Left lung (tissue), 14 donors: ENCODE measurements at places on chromosomes 7 and 10. TPM values are rescaled to one million over a fixed set of nuclear protein-coding genes. Genes with fewer than 3 reads are reported as not detected.

The VPS41 gene
- total RNA-seq, result 99.9 TPM

The ARHGEF35 gene
- total RNA-seq, result 1.0 TPM

The EIF3A gene
- total RNA-seq, result 89.1 TPM

The C7orf57 gene
- not detected for total RNA-seq

The LRRN3 gene
- total RNA-seq, result 3.3 TPM

The GBX1 gene
- total RNA-seq, result not detected

DNA sequence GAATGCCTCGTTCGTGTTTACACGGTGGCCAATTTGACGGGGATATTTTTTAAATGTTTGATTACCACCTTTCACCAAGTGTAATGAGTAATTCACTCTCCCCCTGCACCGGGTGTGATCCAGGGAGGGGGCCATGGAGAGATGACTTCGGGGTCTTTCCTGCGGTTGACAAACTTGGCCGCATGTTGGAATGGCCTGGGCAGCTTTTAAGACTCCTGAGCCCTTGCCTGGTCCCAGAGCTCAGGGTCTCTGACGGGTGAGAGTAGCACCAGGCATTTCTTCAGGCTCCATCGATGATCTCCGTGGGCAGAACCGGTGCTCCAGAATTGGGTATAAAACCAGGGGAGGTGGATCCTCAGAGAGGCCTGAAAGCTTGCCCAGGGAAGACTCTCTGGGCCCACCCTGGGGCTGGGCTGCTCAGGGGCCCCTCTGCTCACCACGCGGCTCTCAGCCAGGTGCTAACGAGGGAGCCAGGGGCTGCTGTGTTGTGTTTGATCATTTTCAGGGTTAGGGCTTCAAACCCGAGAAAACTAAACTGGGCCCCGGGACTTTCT, 882 bp downstream of the ZNF282 start:
- H3K27ac ChIP-seq, result peak overlapping the region; percentile 85
- no peaks in the 10 kb centered on the region for H3K27me3 ChIP-seq
- H3K36me3 ChIP-seq, result peaks cover 34% of the 10 kb centered on the region
- peak overlapping the region; percentile 86 for H3K4me3 ChIP-seq
- H3K4me1 ChIP-seq, result peaks cover 10% of the 10 kb centered on the region
- DNase-seq, result no peak

DNA sequence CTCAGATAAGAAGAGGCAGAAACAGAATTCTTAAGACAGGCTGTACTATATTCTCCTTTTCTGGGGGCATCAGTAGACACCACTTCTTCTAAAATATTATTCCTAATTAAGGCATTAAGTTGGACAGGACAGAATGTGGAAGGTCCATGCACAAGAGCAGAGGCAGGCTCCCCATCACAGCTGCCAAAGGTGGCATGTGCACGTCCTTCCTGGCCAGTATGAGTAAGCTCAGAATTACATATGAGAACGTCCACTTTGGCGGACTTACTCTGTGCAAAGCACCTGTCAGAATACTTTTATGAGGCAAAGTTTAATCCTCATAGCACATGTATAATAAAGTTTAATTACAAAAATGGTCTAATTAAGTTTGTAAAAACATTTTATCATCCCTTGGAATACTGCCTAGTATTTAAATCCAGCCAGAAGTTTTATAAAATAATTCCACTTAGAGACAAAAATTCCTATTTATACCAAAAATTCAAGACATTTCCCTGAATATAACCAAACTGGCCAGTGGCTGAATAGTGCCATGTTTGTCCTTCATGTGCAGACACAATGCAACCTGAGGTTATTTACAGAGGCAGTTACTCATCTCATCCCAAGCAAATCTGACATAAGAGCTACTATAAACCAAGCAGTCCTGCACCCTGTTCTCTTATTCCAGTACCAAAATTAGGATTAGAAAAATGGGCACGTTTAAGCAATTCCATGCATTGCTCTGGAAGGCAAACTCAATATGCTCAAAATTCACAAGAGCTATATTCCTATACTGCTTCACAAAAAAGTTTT, 65.5 kb downstream of the CACUL1 start:
- peaks cover 55% of the 10 kb centered on the region for H3K36me3 ChIP-seq
- DNase-seq, result no peak
- no peaks in the 10 kb centered on the region for H3K4me1 ChIP-seq

DNA sequence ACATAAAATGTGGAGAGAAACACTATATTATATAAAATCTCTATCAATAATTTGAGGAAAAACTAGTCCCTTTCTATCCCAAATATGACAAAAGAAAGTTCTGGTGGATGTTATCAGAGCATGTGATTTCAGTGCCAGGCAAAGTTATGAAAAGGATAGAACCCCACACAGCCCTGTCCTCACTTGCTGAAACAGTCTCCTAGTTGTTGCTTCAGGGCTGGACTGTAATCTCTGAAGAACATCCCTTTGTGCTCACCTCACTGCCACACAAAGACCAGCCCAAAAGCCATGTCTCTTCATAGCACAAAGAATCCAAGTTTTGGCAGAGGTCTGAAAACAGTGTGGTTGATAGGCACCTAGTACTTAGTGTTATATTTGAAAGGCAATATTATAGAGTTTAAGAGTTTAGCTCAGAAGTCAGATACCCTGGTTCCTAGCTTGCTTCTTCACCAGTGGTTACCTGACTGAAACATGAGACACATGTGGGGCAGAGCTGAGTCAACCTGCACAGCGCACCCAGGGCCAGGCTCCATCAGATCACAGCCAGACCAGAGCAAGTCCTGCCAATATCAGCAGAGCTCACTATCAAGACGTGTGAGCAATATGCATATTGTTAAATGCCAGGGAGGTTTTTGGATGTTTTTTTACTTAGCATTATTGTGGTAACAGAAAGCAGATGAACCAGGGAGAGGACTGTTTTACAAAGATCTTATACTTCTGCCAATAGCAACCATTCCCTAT, 25.0 kb downstream of the CYP3A7 start:
- no peak overlapping the region for H3K4me3 ChIP-seq
- no peaks in the 10 kb centered on the region for H3K4me1 ChIP-seq
- H3K36me3 ChIP-seq, result no peaks in the 10 kb centered on the region
- H3K27ac ChIP-seq, result no peak overlapping the region

DNA sequence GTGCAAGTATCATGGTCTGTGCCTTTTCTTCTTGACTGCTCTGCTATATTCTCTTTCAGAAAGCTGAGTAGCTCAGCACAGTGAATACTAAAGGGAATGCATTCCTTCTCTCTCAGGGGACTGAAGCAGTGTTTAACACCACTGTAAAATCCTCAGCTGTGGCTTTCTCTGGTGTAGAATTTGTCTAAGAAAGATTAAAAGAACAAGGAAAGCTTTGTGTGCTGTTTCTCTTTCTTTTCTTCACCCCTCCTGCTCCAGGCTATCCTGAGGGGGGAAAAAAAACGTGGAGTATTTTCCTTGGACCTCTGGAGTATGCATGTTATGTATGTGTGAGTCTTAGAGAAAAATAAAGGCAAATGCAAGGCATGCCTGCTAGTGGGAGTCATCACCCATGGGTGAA, 383.9 kb downstream of the AUTS2 start:
- no peak overlapping the region for H3K4me3 ChIP-seq
- H3K4me1 ChIP-seq, result no peaks in the 10 kb centered on the region
- H3K27me3 ChIP-seq, result no peaks in the 10 kb centered on the region

DNA sequence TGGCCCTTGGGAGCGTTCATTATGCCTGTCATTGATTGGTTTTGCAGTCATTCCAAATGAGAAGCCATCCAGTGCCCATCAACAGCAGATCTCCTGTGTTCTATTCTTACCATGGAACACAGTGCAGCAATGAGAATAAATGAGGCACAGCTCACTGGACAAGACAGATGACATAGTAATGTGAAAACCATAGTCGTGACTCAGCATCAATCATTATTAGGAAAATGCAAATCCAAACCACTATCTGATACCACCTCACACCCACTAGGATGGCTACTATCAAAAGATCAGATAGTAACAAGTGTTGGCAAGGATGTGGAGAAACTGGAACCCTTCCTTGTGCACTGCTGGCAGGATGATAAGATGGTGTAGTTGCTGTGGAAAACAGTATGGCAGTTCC, 144.7 kb downstream of the ARHGAP22 start:
- H3K4me1 ChIP-seq, result no peaks in the 10 kb centered on the region
- H3K36me3 ChIP-seq, result no peaks in the 10 kb centered on the region
- H3K27me3 ChIP-seq, result peaks cover 13% of the 10 kb centered on the region
- H3K27ac ChIP-seq, result no peak overlapping the region
- H3K4me3 ChIP-seq, result no peak overlapping the region
- DNase-seq, result no peak

GRCh38 chr7:75962607-75963380, 31.6 kb downstream of the TMEM120A start:
- H3K36me3 ChIP-seq, result no peaks in the 10 kb centered on the region
- H3K4me3 ChIP-seq, result no peak overlapping the region
- H3K27ac ChIP-seq, result peak overlapping the region; percentile 58
- no peaks in the 10 kb centered on the region for H3K27me3 ChIP-seq

DNA sequence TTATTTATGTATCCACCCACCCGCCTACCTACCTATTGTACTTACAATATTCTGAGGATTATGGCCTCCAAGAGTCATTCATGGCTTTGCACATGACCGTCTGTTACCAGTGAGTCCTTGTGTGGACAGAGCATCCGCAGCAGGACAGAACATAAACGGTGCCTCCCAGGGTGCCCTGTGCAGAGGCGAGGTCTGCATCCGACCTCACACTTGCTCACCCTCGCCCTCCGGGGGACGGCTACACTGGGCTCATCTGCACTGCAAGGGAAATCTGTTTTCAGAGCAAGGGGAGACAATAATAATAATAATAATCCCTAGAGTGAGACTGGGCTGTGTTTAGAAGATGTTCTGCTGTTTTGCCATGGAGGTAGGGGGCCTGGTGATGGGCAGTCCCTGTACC, 29.8 kb downstream of the PFKP start:
- H3K27me3 ChIP-seq, result no peaks in the 10 kb centered on the region
- no peak overlapping the region for H3K4me3 ChIP-seq
- no peak for DNase-seq
- no peak overlapping the region for H3K27ac ChIP-seq

DNA sequence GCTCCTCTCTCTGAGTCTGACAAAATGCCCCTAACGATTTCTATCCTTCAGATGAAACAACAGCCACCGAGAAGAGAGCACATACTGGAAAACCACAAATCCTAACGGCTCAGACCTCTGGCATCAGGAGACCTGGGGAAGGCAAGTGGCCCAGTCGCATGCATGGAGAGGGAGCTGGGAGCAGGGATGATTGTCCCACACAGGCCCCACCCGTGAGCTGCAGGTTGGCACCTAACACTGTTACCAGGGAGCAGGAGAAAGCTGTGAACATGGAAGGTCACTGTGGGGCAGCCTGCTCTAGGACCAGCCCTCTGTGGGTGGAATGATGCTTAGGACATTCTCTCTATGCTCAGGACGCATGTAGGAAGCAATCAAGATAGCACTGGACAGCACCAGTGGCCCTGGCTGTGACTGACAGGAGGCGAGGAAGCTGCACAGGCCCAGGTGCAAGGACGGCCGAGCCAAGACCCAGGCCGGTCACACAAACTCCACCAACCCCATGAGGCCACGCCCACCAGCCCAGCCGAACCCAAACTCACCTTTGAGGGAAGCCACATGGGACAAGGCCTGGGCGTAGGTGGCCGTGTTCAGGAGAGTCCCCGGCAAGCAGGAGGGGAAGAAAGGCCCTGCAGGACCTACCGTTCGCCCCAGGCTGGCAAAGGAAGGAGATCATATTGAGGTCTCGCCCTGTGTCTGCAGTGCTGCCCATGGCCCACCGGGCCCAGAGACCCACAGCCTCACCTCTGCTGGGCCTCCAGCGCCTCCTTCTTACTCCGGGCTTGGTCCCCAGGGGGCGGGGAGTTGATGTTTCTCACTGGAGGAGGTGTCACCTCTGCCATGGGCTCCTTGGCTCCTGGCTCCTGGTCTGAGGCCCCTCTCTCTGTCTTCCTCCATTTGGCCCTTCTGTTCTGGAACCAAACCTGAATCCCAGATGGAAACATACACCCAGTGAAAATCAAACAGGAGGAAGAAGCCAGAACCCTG, 9.7 kb downstream of the DRGX start:
- no peaks in the 10 kb centered on the region for H3K4me1 ChIP-seq
- no peak overlapping the region for H3K27ac ChIP-seq
- H3K27me3 ChIP-seq, result peaks cover 31% of the 10 kb centered on the region
- DNase-seq, result no peak
- no peaks in the 10 kb centered on the region for H3K36me3 ChIP-seq
- H3K4me3 ChIP-seq, result no peak overlapping the region

DNA sequence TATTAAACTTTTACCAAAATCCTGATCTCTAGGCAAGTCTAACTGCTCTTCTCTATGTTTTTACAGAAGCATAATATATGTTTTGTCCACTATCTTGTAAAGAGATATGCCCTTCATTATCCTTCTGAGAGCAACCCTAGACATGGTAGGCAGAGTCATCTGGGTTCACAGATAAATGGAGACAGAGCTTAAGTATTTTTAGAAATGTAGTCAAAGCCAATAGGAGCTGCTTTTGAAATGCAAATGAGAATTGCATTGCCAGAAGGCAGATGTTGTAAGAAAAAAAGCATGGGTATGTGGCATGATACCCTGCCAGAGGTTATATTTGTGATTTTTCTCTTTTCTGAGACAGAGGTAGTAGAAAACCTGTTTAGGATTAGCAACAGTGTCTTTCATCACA, 964.8 kb downstream of the SORCS3 start:
- H3K27me3 ChIP-seq, result no peaks in the 10 kb centered on the region
- no peaks in the 10 kb centered on the region for H3K4me1 ChIP-seq
- DNase-seq, result no peak
- no peak overlapping the region for H3K4me3 ChIP-seq

DNA sequence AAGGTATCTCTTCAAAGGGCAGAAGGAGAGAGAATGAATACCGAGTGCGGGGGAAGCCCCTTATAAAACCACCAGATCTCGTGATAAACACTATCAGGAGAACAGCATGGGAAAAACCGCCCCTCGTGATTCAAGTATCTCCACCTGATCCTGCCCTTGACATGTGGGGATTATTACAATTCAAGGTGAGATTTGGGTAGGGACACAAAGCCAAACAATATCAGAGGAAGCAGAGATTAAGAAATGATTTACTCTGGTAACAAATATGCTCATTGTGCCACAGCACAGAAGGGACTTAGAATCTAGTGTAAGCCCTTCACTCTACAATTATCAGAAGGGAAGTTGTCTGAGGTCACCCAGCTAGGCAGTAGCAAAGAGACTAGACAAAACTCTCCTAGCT, 40.1 kb upstream of the ZNRF2 start:
- no peaks in the 10 kb centered on the region for H3K36me3 ChIP-seq
- no peak overlapping the region for H3K4me3 ChIP-seq
- no peak overlapping the region for H3K27ac ChIP-seq
- no peak for DNase-seq

DNA sequence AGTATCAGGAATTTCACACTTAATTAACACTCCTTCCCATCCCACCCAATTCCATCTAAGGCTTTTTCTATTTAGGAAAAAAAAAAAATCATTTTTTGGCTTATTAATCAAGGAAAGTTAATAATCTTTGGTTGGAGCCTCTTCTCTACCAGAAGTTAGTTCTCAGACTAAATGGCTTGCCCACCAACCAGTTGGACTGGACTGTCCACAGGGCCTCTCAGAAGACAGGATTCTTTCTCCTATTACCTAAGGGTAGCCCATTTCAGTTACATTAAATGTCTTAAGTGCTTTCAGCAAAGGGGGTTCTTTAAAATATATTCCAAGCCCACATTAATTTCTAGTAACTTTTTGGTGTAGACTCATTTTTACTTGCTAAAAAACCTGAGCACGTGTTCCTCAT, 35.2 kb downstream of the GLUD1 start:
- DNase-seq, result no peak
- peaks cover 13% of the 10 kb centered on the region for H3K4me1 ChIP-seq
- peaks cover 100% of the 10 kb centered on the region for H3K36me3 ChIP-seq
- no peaks in the 10 kb centered on the region for H3K27me3 ChIP-seq

GRCh38 chr7:142413280-142414000, 155.6 kb upstream of the PRSS58 start:
- no peak overlapping the region for H3K27ac ChIP-seq
- no peaks in the 10 kb centered on the region for H3K36me3 ChIP-seq
- no peaks in the 10 kb centered on the region for H3K4me1 ChIP-seq
- DNase-seq, result no peak
- no peak overlapping the region for H3K4me3 ChIP-seq
